Right kidney (tissue), 9 donors: ENCODE measurements at places on chromosomes 11 and 22.
A peak's percentile ranks its signal among the peaks of the same experiment; 100 is the strongest.

GRCh38 chr22:43296276-43296902 is 46.8 kb downstream of the SCUBE1 start:
- DNase-seq = peak; percentile 60

DNA sequence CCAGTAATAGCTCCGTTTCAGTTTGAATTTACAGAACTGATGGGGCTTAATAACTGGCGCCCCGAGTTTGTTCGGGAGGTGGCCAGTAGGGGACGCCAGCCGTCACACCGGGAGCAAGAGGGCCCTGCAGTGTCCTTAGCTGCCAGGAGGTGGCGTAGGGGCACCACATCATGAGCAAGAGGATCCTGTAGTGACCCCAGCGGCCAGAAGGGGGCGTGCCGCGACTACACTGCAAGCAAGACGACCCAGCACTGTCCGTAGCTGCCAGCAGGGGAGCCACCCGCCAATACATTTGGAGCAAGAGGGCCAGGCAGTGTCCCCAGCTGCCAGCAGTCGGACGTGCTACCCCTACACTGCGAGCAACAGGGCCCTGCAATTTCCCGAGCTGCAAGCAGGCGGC is 663.7 kb upstream of the B3GAT1 start:
- no peak for DNase-seq

DNA sequence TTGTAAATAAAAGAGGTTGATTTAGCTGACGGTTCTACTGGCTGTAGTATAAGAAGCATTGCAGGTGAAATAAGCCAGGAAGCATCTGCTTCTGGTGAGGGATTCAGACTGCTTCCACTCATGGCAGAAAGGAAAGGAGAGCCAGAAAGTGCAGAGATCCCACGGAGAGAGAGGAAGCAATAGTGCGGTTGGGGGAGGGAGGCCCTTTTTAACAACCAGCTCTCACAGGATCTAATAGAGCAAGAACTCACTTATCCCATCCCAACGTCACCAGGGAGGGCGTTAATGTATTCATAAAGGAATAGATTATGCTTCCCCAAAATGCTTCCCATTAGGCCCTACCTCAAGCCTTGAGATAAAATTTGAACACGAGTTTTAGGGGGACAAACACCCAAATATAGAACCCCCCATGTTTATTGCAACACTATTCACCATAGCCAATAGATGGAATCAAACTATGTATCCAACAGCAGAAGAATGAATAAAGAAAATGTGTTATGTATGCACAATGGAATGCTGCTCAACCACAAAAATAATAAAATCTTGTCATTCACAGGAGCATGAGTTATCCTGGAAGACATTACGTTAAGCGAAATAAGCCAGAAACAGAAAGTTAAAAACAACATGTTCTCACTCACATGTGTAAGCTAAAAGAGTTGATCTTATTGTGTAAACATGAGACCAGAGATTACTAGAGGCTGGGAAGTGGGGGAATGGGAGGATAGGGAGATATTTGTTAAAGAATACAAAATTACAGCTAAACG is 908.3 kb upstream of the ANO3 start:
- DNase-seq = no peak

DNA sequence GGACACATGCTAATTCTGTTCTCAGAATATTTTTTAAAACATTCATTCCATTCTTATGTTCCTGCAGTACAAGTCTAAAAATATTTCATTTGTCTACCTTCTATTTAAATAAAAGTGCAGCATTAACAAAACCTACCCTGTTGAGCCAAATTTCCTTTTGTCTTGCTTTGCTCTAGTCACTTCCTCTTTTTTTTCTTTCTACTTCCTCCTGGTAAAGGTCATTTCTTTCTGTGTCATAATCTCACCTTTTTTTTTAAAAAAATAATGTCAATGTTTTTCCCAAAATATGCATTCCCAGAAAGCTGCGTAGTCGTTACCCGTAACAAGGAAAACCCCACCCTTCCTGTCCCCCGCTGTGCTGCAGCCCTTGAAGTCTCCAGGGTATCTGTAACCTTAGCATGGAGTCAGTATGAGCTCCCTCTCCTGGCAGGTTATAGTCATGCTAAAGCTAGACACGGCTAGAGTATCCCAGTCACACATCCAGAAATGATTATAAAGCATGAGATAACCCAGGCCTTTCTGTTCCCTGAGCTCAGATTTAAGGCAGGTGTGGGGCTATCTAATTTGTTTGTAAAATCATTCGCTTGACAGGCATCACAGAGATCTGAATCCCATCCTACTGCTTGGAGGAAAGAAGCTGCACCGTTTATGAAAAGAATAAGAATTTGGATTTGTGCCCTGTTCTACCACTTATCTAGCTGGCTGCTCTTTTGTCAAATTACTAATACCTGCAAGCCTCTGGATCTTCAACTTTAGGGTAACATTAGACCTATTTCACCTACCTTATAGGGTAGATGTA is 51.1 kb upstream of the EED start:
- DNase-seq = peak; percentile 51

- no peak for DNase-seq
Observed at GRCh38 chr11:87059596-87060390, 22.1 kb downstream of the TMEM135 start.

- peak; percentile 36 for DNase-seq
Observed at GRCh38 chr11:118980191-118980881, 8.8 kb downstream of the FOXR1 start.

DNA sequence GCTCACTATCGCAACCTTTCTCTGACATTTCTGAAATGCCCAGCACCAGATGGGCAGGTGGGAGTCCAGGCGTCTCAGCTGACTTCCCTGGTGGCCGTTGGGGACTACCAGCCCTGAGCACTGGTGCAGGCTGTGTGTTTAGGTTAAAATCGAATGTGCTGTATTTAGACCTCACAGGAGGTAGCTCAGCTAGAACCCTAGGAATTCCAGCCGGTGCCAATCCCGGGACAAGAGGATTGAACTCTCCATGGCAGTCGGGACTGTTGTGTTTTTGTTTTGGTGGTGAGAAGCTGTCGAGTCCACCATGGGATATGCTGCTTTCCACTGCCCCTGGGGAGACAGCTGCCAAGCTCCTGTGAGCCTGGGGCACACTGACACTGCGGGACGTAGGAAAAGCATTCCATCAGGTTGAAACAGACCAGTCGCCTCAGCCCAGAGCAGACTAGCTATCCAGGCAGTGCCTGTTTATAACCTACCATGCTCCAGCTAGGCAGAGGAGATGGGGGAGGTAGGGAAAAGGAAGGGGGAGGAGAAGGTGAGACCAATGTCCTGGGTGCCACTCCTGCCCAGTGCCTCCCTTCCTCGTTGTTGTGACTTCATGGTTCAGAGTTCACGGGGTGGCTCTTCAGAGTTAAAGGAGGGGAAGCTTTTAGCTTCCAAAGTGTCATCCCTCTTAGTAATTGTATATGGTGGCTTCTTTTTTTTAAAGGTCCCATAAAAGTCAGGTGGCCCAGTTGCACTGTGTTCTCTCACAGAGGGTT is 53.0 kb downstream of the MICAL2 start:
- DNase-seq = no peak

DNA sequence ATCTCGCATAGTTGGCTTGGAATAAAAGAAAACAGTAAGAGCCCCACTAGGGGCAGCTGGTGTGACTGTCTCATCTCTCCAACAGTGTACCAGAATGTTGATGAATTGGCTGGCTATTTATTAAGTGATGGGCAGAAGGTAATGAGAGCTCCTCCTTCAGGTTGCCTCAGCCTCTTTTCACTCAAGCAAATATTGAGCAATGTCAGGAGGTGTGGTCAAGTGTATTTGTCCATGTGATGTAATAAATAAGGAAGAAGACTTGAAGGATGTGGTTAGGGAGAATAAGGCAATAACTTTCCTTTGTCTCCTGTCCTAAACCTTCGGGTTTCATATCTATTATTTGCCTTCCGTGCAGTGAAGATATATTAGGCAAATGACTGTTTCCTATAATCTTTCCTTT is at the start of gene TCN1:
Gene TCN1, minus strand, starts transcription at position 91 of the 400 bp plus-strand sequence. Its CDS starts 17 bp downstream, at position 74.
- no peak for DNase-seq

DNA sequence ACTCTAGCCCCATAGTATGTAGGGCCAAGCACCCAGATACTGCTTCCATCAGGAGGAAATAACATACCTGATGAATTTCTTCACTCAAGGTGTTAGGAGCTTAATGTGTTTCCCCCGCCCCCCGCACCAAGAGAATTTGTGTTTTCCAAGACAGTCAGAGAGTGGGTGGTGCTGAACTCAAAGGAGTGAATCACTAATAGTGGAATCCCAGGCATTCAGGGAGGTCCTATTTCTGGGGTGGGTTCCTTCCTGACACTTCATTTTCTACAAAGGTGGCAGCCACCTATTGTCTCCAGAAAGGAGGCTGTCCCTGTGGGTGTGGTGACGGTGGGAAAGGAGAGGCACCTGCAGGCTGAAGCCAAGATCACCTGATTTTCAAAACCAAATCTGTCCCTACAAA is 50.8 kb upstream of the ELF5 start:
- DNase-seq = no peak

- DNase-seq = no peak
Observed at GRCh38 chr22:32319861-32320406, 37.7 kb upstream of the RFPL3 start.

- peak; percentile 39 for DNase-seq
Observed at GRCh38 chr11:133531971-133532651, at the start of gene OPCML. OPCML (minus strand) TSS chr11:133532501.

GRCh38 chr22:42964994-42965699 is 49.8 kb downstream of the PACSIN2 start:
- DNase-seq = no peak

DNA sequence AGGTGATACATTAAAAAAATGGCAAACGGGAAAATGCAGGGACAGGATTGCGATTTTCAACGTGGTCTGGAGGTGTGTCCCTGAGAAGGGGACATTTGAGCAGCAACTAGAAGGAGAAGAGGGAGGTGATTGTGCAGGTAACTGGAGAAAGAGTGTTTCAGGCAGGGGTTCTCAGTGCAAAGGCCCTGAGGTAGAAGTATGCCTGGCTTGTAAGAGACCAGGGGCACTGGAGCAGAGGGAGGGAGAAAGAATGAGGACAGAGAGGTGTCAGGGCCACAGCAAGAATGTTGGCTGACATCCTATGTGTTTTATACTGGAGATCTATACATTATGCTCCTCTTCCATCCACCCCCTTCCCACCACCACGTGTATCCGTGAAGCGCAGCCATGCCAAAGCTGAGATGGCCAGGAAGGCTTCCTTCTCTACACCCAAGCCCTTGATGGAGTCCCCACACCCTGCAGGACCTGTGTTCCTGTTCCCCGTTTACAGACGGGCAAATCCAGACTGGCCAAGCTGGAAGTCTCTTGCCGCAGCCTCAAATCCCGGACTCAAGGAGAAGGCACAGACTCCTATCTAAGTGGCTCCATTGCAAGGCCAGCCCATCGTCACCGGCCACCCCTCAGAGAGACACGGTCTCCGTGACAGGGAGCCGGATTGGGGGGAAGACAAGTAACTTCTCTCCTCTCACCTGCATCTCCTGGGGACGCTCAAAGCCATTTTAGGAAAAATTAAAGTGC is 416.1 kb downstream of the MN1 start:
- no peak for DNase-seq

DNA sequence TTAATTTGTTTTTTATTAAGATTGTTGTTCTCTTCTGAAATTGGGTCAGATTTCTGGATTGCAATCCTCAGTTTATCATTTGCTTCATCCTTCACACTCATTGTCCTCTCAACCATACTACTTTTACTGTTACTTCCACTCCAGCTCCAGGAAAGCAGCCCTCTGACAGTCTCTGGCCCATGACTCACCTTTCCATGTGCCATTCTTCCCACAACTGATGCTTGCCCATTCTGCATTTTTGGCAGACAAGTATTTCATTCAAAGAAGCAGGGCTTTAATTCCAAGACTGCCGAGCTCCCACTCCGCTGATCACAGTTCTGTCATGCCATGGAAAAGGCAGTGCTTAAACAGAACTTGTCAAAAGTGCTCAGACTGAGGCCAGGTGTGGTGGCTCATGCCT is 139.2 kb downstream of the WNT11 start:
- DNase-seq = no peak

- no peak for DNase-seq
Observed at GRCh38 chr11:92804388-92804966, 165.0 kb upstream of the MTNR1B start.

DNA sequence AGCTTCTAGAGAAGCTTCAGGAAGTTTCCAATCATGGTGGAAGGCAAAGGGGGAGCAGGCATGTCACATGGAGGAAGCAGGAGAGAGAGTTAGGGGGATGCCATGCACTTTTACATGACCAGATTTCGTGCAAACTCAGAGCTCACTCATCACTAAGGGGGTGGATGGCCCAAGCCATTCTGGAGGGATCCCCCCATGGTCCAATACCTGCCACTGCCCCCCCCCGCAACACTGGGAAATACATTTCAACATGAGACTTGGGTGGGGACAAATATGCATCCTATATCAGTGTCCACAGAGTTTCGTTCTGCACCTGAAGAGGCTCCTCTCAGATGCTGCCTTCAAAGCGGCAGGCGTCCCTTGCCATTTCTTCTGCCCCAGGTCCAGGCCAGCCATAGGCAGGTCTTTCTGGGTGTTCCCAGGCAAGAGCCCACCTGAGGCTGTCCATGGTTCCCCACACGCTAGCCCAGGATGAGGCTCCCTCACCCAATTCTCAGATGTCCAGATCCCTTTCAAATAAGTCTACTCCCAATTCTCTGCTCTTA is 1344.3 kb downstream of the TBC1D22A start:
- no peak for DNase-seq

DNA sequence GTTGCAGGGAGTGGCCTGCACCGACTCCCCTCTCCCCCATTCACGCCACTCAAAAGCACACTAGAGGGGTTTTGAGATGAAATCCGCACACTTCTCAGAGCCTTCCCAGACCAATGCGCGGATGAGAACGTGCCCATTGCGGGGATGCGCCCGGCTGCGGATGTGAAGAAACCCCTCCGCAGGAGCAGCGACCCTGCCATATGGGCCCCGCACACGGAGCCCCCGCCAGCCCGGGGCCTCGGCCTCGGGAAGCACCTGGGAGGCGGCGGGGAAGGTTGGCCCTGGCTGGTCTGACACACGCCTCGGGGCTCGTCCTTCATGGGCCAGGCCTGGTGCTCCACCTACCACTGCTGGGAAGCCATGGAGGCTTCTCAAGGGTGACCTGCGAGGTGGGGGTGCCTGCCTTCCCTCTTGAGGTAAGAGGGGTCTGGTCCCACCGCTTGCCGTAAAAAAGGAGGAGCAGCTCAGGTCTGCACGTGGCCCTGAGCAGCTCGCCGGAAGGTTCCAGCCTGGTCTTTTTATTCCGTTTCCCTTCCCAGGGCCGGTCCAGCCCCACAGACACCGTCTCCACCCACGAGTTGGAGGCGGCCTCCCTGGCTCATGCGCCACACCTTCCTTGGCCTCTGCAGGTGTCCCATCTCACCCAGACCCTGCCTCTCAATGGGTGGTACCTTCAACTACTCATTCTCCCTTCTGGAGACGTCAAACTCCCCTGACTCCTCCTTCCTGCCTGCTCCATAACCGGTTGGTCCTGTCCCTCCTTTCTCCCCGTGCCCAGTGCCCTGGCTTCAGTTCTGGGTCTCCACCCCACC is 39.4 kb downstream of the TRMU start:
- DNase-seq = no peak

- DNase-seq = no peak
Observed at GRCh38 chr11:57302489-57302888, 22.3 kb downstream of the TNKS1BP1 start.

- DNase-seq = no peak
Observed at GRCh38 chr11:132123854-132124835, 753.7 kb downstream of the NTM start.

GRCh38 chr22:36211237-36211861 is 9.7 kb upstream of the APOL4 start:
- DNase-seq = no peak

- no peak for DNase-seq
Observed at GRCh38 chr11:20563866-20564265, 35.5 kb upstream of the SLC6A5 start.
